ENCODE measurements at places on chromosomes 6 and 20. TPM values are rescaled to one million over a fixed set of nuclear protein-coding genes. Genes with fewer than 3 reads are reported as not detected.

Gene ENPP3
- 0.35 TPM for total RNA-seq

Gene PGC
- not detected for total RNA-seq

Gene RHAG
- total RNA-seq = not detected

Gene HCK
- 12.8 TPM for total RNA-seq

Gene CPNE5
- total RNA-seq = 2.3 TPM

Gene NFATC2
- total RNA-seq = 5.5 TPM

Gene MTG2
- 29.4 TPM for total RNA-seq

Gene FGD2
- 34.5 TPM for total RNA-seq

Gene OPN5
- not detected for total RNA-seq

Gene OR2J3
- total RNA-seq = not detected

Gene PI16
- 41.7 TPM for total RNA-seq

Gene TRIM15
- not detected for total RNA-seq

Gene C20orf204
- 1.6 TPM for total RNA-seq

Gene PNPLA1
- total RNA-seq = not detected

Gene GMEB2
- 11.8 TPM for total RNA-seq

Gene NOL4L
- 9.7 TPM for total RNA-seq

Gene CALHM5
- 0.81 TPM for total RNA-seq

Gene ZNF391
- 15.9 TPM for total RNA-seq

Gene SERAC1
- total RNA-seq = 36.5 TPM

Gene VSX1
- not detected for total RNA-seq

Gene OR2H1
- total RNA-seq = not detected

Measured in gastroesophageal sphincter (tissue), 4 donors.